Left colon (tissue), 2 donors: ENCODE measurements at places on chromosomes 13 and 19. TPM values are rescaled to one million over a fixed set of nuclear protein-coding genes. Genes with fewer than 3 reads are reported as not detected.
A peak's percentile ranks its signal among the peaks of the same experiment; 100 is the strongest.

DNA sequence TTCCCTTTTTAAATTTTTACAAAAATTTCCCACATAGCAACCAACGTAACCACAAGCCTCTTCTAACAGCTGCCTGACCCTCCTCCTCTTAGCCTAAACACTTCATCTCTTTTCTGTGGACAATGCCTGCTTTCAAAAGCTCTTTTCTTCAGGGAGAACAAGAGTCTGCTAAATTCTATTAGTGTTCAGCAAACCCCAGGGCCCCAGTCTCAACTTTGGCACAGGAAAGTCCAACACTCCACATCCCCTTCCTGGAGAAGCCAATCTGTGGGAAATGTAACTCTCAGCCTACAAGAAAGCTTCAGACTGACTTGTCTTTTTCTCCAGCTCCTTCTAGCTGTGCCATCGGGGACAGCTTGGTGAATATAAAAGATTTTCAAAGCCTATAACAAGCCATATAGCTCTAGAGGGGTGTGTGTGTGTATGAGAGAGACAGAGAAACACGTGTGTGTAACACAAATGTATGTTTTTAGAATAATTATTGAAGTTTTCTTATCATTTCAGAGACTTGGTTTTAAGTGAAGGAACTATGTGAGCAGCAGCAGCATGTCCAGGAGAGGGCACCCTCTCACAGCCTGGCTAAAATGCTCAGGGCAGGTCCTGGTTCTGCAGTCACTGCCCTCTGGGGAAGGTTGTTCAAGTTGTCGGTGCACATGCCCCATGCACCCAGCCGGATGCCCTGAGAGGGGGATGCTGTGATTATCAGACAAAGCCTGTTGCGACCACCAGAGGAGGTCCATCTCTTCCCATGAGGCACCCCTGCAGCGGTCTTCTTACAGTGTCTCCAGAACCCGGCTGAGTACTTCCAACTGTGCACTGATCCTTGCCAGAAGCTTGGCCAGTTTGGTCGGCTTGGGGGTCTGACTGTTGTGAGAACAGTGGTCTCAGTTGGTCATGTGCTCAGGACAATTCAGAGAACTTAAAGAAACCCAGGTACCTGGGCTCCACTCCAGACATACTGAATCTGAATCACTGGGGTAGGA, 34.4 kb downstream of the CCDC70 start:
- DNase-seq: peak; percentile 50

DNA sequence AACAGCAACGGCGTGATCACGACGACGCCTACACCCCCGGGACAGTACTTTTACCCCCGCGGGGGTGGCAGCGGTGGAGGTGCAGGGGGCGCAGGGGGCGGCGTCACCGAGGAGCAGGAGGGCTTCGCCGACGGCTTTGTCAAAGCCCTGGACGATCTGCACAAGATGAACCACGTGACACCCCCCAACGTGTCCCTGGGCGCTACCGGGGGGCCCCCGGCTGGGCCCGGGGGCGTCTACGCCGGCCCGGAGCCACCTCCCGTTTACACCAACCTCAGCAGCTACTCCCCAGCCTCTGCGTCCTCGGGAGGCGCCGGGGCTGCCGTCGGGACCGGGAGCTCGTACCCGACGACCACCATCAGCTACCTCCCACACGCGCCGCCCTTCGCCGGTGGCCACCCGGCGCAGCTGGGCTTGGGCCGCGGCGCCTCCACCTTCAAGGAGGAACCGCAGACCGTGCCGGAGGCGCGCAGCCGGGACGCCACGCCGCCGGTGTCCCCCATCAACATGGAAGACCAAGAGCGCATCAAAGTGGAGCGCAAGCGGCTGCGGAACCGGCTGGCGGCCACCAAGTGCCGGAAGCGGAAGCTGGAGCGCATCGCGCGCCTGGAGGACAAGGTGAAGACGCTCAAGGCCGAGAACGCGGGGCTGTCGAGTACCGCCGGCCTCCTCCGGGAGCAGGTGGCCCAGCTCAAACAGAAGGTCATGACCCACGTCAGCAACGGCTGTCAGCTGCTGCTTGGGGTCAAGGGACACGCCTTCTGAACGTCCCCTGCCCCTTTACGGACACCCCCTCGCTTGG, 966 bp downstream of the JUNB start:
- DNase-seq: peak; percentile 76

GRCh38 chr13:106540613-106541012, 5.2 kb upstream of the EFNB2 start:
- DNase-seq: no peak

GRCh38 chr19:43300876-43301765, 31.8 kb upstream of the PSG9 start:
- no peak for DNase-seq

- no peak for DNase-seq
Observed at GRCh38 chr13:96768524-96768923, 225.8 kb downstream of the OXGR1 start.

The KASH5 gene
- not detected for total RNA-seq

The KCTD15 gene
- 13.1 TPM for total RNA-seq
